NCI-H2029 (cell line): ENCODE measurements at places on chromosomes 1 and 21.

DNA sequence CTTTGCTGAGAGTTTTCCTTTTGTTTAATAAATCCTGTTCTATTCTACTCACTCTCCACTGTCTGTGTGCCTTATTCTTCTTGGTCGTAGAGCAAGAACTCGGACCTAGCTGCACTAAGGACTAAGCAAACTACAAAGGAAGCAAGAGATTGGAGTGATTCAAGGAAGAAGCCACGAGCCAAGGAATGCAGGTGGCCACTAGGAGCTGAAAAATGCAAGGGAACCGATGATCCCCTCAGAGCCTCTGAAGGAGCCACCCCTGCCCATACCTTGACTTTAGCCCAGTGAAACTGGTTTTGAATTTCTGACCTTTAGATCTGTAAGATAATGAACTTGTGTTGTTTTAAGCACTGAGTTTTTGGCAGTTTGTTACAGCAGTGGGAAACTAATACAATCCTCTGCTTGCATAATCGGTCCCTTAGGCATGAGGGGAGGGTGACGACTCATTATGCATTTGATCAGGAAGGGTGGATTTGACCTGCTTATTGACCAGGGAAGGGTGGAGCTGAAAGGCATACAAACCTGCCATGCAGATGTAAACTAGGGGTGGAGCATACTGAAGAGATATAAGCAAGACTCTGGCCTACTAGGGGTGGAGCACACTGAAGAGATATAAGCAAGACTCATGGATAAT, 6.2 kb upstream of the CA6 start:
- no peak for DNase-seq

DNA sequence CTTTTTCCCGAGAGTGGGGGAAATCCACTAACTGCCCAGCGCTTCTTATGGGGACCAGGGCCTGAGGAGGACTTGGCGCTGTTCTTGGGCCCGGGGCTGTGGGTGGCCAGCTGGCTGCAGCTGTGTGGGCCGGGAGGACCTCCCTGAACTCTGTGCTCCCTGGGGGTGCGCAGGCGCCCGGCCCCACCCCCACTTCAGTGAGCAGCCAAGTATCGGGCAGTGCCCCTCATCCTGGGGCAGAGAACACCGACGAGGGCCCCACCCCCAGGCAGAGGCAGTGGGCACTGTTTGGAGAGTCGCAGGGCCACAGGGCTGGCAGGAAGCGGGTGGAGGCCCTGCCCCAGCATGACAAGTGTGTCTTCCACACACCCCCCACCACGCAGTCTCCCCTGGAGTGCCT, 32.5 kb upstream of the SLC19A1 start:
- no peak for DNase-seq

- DNase-seq, result no peak
Measured at GRCh38 chr1:154423304-154423987, 18.3 kb downstream of the IL6R start.

GRCh38 chr1:13813398-13814012, 113.5 kb downstream of the PRDM2 start:
- no peak for DNase-seq

- no peak for DNase-seq
Measured at GRCh38 chr1:15489052-15489736, 13.3 kb downstream of the CELA2B start.

- peak; percentile 98 for DNase-seq
Measured at GRCh38 chr21:44517175-44517899, 22.7 kb downstream of the KRTAP10-1 start.

- no peak for DNase-seq
Measured at GRCh38 chr1:230970432-230970831, 8.2 kb downstream of the TTC13 start.

DNA sequence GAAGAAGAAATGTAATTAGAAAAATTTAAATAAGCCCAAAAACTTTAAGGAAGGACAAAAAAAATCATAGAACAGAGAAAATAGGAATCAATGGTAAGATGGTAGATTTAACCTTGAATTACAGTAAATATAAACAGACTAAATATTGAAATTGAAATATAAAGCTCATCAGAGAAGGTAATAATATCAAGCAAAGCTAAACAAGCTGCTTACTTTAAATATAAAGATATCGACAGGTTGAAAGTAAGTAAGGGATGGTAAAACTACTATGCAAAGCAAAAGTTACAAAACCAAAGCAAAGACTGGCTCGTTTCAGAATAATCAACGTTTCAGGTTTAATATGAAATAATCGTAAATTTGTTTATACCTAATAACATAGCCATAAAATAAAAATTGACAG, 137.0 kb upstream of the KCNJ15 start:
- DNase-seq, result no peak

- DNase-seq, result no peak
Measured at GRCh38 chr1:116871779-116872146, 38.0 kb upstream of the PTGFRN start.
